ENCODE measurements at places on chromosomes 12 and 14. TPM values are rescaled to one million over a fixed set of nuclear protein-coding genes. Genes with fewer than 3 reads are reported as not detected.

GRCh38 chr14:32648434-32648833, 290.2 kb upstream of the NPAS3 start:
- no peak for DNase-seq

- DNase-seq, result no peak
These were observed 518.5 kb downstream of the SOX5 start for GRCh38 chr12:23431006-23431405.

GRCh38 chr14:59086241-59086882, 102.1 kb upstream of the DAAM1 start:
- no peak for DNase-seq

DNA sequence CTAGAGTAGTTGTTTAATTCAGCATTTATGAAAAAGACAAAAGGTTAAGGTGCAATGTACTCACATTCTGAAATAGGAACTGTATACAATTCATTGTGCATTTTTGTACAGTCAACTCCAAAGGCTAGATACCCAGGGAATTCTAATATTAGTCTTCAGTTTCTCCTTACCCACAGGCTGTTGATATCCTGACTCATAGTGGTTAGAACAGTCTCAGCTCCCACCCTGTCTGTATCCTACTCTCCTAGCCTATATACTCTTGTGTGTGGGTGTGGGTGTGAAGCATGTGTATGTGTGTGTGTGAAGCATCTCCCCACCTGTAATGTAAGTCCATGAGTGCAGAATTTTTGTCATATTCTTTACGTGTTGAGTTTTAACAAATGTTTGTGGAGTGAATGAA, 229.5 kb downstream of the NAV3 start:
- no peak for DNase-seq

DNA sequence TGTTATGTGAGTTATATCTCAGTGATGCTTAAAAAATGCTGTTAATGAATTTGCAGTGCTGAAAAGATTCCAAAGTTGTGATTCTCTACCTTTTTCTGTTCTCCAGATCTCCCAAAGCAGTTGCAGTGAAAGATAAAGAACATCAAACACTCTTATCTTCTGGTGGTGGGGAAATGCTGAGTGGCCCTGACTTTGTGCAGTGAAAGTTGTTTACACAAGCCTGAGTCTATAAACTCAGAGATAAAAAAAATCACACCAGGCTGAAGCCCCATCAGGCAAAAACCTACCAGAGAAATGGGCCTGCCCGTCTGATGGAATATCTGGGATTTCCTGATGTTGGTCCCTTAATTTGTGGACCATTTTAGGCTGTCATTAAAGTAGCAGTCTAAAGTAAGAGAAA, 46.1 kb downstream of the RASSF3 start:
- no peak for DNase-seq

NFE2 gene
- 1.6 TPM for polyA plus RNA-seq
